Natural killer cell (primary cell): ENCODE measurements at places on chromosomes 5 and 9. TPM values are rescaled to one million over a fixed set of nuclear protein-coding genes. Genes with fewer than 3 reads are reported as not detected.

Gene KIF12
- total RNA-seq, result not detected

Gene FOXD4L5
- total RNA-seq, result not detected

Gene SUSD3
- total RNA-seq, result 1.8 TPM

GRCh38 chr9:104993291-104993963 is 65.5 kb upstream of the ABCA1 start:
- DNase-seq, result peak; percentile 60

- DNase-seq, result no peak
These were observed 427 bp downstream of the RBM27 start for GRCh38 chr5:146203872-146204192.

DNA sequence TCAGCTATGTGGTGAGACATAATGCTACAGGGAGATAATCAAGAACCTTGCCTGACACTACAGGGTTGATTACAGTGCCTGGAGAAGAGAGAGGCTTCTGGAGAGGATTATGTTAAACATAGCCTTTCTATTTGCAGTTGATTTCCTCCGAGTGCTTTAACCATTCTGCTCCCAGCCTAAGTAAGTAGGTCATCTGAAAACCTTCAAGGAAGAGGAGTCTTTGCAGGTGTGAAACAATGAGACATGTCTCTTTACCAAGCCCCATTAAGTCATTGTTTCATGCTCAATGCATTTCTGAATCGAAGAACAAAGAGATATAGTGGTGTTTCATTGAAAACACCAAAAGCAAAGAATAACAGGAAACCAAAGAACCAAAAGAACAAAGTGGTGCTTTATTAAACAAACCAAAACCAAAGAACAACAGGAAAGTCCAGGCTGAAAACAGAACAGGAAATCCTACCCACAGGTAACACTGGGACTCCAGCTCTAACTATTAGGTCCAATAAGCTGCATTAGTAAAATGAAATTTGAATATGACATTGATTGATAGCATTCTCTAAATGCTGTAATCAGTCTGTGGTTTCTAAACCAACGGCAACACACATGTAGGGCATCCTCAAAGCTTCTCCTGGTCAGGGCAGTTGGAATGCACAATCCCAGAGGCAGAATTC is 113.3 kb upstream of the SPATA31D4 start:
- DNase-seq, result peak; percentile 4

DNA sequence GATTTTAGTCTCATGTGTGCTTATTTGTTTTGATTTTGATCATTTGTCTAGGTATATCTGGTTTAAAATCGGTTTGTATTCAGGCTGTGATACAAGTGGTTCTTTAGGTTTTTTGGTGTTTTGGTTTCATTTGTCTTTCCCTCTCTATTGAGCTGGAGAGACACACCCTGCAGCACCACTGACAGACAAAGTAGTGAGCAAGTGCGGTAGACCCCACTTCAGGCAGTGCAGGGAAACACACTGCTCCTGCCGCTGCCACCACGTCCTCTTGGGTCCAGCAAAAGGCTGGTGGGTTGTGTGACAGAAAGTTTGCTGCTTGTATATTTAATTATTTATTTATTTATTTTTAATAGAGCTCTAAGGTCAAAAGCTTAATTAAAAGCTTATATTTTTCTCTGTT is 801.0 kb downstream of the NR2F1-AS1 start:
- no peak for DNase-seq

DNA sequence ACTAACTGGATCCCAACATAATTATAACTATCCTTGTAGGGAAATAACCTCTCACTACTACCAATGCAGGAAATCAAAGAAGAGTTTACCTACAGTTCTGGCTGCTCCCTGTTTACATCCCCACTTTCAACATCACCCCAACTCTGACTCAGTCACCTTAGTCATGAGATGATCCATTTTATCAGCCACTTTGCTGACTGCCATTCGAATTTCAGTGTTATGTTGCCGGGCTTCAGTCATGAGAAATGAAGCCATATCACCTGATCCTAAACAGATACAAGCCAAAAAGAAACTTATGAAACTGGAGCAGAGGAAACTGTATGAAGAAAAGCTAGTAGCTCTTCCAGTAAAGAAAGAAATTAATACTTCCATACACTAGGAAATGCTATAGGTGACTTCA is 33.7 kb downstream of the SLC31A2 start:
- no peak for DNase-seq

- no peak for DNase-seq
These were observed 21.4 kb upstream of the ISOC1 start for GRCh38 chr5:129073111-129073510.

- DNase-seq, result no peak
These were observed 945 bp downstream of the ANKDD1B start for GRCh38 chr5:75612226-75612569.

GRCh38 chr5:180784497-180785097 is 18.0 kb downstream of the MGAT1 start:
- DNase-seq, result peak; percentile 85

DNA sequence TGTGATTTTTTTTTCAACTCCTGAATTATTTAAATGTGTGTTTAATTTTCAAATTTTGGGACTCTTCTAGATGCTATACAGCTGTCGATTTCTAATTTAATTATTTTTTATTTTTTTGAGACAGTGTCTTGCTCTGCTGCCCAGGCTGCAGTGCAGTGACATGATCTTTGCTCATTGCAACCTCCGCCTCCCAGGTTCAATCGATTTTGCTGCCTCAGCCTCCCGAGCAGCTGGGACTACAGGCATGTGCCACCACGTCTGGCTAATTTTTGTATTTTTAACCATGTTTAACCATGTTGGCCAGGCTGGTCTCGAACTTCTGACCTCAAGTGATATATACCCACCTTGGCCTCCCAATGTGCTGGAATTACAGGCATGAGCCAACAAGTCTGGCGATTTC is 28.6 kb downstream of the CSNK1G3 start:
- DNase-seq, result no peak

- no peak for DNase-seq
These were observed 176.6 kb upstream of the SH3GL2 start for GRCh38 chr9:17402309-17402708.

- DNase-seq, result no peak
These were observed 455.1 kb upstream of the TLE4 start for GRCh38 chr9:79116709-79117108.

DNA sequence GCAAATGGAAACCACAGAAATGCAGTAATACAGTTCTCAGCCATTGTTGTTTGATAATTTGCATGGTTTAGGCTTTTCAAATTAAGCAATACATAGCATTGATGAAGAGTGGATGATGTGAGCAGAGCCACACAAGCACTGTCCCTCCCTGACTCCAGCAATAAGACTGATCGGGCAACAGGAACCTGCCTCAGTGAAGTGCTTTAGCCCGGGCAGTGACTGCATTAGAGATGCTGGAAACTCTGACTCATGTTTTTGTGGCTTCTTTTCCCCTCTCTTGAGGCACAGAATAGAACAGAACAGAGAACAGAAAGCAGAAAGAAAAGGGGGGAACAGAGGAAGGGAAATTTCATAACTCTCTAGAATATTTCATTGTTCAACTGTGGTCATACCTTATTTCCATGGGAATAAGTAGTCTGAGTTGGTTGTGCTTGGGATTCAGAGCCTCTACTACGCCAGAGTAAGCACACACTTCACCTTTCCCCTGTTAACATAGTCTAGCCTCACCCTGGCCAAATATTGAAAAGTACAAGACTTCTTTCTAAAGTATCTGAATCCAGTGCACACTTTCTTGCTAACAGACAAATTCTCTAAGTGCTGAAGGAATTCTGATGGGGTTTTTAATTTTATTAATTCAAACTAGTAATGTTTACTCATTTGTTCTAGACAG is 164.8 kb upstream of the VCAN start:
- DNase-seq, result no peak

DNA sequence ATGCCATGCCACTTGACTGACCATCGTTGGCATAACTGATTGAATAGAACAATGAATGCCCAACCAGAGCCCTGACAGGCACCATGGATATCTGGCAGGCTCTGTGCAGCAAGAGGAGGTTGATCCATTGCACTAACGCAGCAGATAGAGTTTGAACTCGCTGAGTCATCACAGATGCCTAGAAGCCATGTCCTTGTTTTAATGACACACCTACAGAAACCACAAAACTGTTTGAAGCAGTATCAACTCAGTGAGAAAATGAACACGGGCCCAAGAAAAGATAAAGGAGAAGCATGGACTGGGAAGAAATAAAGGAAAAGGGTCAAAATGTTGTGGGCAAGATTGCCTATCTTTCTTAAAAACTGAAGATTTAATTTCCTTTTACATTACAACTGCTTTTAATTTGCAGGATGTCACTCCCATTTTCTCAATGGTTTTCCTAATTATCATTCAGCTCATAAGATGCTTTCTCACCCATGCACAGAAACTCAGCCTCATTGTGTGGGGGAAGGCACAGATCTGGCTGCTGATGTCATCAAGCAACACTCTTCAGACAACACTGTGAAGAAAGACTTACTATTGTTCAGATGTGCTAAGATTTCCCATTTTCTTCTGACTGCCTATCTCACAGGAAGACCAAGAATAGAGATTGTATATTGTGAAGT is 129.0 kb downstream of the PIK3R1 start:
- DNase-seq, result no peak

GRCh38 chr5:156598964-156599363 is 251.1 kb upstream of the PPP1R2B start:
- no peak for DNase-seq

DNA sequence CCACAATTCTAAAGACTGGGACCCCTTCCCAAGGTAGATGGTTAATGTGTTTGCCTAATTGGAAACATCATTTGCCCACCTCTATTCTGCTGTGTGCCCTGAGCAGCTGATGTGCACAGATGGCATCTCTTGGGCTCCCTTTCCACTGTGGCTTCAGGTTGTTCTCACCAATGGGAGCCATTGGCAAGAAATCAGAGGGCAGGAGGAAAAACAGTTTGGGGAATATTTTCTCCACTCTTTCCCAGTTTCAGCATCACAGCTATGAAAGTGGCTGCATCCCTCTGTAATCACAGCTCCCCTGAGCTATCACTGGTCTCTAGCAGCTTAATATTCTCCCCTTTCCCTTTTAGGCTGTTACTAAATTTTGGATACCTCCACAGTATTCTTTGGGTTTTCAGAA is 911.6 kb upstream of the SEMA6A start:
- DNase-seq, result no peak

DNA sequence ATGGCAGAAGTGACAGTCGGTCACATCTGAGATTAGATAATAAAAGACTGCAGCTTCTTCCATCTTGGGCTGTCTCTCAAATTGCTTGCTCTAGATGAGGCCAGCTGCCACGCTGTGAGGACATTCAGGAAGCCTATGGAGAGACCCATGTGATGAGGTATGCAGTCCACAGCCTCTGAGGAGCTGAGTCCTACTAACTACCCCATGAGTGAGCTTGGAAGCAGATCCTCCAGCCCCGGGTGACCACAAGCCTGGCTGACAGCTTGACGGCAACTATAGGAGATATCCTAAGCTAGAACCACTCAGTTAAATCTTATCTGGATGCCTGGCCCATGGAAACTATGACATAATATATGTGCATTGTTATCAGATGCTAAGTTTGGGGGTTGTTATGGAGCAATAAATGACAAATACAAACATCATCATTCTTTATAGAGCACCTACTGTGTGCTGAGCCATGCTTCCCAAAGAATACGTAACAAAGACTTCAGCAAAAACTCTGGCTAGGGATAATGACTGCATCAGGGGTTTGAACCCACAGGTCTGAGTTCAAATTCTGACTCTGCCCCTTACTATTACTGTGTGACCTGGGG is 26.7 kb downstream of the KCNV2 start:
- DNase-seq, result no peak

- no peak for DNase-seq
These were observed 223.2 kb upstream of the ACO1 start for GRCh38 chr9:32161209-32161608.

DNA sequence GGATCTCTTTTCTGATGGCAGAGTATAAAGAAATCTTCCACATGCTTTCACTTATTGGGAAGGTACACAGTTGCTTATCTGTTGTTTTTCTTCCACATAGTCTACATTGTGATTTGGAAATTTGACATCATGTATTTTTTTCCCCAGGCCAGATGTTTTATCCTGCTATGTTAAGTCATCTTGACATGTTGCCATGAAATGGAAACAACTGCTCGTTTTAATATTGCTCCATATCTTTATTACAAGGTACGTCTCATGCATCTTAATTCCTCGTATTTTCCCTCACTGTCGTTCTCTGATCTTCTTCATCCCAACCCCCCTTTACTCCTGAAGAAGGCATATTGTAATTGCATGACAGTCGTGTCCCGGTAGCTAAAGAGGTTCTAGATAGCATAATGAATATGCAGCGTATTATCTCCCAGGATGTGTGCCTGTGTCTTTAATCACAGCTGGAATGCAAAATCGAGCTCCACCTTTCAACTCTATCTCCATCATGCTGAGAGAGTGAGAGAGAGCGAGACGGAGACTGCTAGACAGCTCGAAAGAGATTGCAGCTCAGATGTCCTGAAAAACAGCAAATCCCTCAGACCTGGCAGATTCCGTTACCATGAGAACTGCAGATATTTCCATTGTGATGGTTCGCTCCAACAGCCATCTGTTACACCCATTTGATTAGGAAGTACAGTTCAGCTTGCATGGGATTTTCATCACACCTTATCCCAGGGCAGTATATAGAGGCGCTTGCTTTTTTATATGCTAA is 281.7 kb downstream of the TMEM38B start:
- DNase-seq, result no peak

GRCh38 chr5:128081111-128081851 is 2.3 kb upstream of the SLC12A2 start:
- DNase-seq, result no peak

DNA sequence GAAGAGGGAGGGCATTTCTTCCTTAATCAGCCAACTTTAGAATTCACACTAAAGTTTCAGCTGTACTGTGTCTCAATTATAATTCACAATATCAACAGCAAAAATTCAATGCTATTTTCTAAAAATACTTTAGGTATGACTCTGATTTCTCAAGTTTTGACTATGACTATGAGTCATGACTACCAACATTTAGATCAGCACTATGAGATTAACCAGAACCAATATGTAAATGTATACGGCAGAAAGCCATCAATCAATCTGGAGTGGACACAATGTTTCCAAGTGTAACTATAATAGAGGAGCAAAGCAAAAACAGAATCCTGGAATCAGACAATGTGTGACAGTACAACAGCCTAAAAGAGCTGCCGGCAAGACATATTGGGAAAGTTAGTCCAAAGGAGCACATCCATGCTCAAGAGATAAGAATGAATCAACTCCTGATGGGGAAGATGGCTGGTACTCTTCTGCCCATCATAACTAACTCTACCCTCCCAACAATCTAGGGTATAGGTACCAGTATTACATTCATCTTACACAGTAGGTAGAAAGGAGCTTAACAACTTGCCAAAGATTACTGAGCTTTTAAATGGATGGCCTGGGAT is 294.4 kb downstream of the SEMA5A start:
- no peak for DNase-seq

- DNase-seq, result no peak
These were observed 44.2 kb upstream of the TDRD7 start for GRCh38 chr9:97367729-97368128.

GRCh38 chr5:139164020-139164419 is 34.1 kb downstream of the SIL1 start:
- no peak for DNase-seq

- DNase-seq, result no peak
These were observed 387.1 kb upstream of the IZUMO3 start for GRCh38 chr9:24932785-24933184.
